Stimulated activated CD8-positive, alpha-beta memory T cell treated with anti-CD3 and anti-CD28 coated beads, Interleukin-15, amount 100 ng/mL, for 1 hour (primary cell): ENCODE measurements at places on chromosomes 11 and 22.

DNA sequence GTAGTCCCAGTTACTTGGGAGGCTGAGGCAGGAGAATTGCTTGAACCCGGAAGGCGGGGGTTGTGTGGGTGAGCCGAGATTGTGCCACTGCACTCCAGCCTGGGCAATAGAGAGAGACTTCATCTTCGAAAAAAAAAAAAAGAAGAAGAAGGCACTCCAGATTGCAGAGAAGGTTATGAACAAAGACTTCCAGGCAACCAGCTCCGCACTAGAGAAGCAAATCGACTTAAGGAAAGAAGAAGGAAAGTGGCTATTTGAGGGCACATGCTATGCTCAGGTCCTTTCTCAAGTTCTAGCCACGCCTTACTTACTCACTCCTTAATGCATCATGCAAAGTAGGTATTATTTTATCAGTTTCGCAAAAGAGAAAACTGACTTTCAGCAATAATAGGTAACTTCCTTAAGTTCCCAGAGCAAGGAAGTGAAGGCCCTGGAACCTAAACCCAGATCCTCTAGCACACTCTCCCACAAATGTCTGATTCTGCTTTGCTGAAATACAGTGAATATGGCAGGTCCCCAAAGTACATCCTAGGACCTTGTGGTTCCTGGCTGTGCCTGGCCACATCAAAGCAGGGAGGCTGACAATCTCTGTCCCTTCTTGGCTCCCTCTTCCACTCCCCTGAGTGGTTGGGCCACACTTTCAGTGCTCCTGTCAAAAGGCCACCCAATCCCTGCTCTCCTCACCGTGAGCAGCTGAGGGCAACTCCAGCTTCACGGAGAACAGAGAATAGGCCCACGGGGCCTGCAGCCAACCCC lies 14.2 kb downstream of the CD3E start:
- DNase-seq, result no peak

- no peak for DNase-seq
Observed at GRCh38 chr22:37298748-37299495, 16.6 kb downstream of the CYTH4 start.

DNA sequence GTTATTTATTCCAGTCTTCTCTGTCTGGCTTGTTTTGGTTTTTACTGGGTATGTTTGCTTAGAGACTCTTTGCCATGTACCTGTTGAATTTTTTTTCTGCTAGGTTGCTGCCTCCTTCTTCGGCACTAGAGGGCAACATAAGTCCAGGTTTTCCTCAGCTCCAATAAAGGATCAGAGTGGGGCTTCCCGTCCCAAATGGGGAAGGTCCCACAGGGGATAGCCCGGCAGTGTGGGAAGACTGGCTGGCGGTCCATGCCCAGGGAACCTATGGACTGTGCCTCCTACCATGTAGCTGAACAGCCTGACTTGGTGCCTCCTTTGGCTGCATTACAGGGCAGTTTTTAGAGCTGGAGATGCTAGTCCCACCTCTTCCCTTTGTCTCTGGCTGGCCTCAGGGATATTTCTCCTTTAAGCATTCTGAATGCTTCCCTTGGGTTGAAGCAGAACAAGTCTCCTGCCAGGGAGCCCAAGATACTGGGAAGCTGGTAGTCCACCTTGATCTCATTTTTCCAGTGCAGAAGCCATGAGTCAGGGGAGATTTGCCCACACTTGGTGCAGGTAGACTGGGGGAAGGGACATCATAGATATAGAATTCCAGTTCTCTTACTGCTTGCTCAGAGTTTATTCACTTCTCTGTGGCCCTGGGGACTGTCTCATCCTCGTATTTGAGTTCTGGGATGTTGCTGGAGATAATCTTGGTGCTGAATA lies 60.2 kb downstream of the BRD1 start:
- DNase-seq, result no peak

GRCh38 chr22:20439928-20440575 lies 2.4 kb upstream of the SCARF2 start:
- no peak for DNase-seq

- DNase-seq, result no peak
Observed at GRCh38 chr11:127790592-127790991, 790.0 kb upstream of the KIRREL3 start.

DNA sequence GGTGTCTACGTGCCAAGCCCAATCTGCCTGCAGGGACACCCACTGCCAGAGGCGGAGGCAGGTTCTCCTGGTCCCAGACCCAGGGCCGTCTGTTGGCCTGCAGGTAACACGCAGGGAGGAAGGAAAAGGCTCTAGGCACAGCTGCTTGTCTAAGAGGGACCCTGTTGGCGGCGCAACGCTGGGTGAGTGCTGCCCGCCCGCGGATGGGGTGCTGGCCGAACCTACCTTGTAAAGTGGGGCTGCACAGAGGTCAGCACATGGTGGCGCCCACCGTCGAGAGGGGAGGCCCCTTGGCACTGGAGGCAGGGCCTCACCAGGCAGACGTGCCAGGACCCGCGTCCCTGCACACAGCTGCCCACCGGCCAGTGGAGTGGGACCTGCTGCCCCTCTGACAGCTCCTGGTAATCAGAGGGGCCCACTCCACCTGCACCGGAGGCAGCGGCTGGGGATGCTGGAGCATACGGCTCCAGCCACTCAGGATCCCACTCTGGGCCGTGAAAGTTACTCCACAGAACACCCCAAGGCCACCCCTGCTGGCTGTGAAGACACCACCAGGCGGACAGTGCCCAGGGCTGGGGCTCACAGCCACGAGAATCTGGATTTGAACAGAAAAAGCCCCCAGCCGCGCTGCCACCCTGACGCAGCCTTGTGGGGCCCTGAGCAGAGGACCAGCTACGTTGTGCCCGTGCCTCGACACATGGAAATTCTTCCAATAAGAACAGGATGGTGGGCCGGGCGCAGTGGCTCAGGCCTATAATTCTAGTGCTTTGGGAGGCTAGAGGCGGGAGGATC lies 24.0 kb downstream of the TBX1 start:
- no peak for DNase-seq

DNA sequence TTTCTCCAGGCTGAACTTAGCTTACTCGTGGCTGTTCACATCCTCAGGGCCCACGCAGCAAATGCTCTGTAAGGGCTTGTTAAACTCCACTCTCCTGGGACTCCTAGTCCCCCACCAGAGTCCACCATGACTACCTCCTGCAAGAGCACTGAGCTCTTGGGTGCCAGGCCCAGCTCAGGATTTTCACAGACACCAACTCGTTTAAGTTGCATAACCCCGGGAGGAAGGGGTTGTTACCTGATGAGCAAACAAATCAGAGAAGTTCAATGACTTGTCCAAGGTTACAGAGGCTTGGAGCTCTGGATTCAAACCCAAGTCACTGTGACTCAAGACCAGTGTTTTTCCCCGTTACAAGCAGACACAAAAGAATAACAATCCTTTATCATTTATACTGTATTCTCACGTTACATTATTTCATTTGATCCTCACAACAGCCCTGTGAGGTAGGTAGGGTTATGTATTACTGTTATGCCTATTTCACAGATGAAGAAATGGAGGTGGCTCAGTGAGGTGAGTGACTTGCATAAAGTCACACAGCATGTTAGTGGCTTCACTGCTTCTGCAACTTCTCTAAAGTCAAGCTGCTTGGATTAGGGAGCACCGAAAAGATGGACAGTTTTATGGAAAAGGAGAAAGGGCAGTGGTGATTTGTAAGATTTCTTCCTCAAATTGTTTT lies 17.4 kb downstream of the KCTD21 start:
- DNase-seq, result no peak

- DNase-seq, result no peak
Observed at GRCh38 chr22:20092477-20092854, 12.4 kb downstream of the DGCR8 start.

DNA sequence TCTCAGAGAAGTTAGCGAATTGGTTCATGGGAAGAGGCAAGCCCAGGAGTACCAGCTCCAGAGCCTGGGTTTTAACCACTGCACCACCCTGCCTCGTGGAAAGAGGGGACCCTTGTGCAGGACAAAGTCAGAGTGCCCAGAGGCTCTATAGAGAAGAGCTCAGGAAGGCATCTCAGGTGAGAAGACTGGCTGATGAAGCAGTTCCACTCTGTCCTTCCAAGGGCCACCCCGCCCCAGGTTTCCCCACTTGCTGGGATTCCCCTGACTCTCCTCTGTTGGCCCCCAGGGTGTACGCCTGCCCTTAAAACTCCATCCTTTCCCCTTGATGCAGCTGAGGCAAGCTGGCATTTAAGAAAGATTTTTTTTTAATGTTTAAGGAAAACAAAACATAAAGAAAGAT lies 265.8 kb downstream of the BUD13 start:
- DNase-seq, result no peak

DNA sequence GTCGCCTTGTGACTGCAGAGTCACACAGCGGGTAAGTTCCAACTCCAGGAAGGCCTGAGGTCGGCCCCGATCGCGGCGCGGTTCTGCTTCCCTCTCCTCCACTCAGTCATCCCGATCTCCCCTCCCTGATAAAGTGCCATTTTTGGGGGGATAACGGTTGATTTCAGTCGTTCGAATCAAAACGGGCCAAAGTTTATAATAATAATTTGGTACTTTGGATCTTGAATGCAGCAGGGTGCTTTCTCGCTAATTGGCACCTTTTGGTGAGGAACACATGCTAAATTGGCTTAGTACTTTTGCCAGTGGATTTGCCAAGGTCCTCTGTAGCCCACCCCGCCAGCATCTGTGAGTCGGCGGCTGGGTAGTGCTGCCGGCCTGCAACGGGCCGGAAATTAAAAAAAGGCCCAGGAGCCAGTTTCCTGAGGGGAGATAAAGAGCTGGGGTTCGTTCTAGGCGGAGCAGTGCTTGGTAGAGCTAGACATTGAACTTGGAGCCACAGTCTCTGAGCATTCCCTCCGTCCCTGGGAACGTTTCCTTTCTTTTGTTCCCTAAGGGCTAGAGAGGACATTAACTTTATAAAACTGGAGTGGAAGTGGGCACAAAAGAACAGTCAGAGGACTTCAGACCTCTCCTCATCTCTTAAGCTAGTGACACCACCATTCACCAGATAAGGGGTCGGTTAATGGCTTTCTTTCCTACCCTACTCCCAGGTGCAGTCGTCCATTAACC lies 997 bp downstream of the UBE2L3 start:
- no peak for DNase-seq

DNA sequence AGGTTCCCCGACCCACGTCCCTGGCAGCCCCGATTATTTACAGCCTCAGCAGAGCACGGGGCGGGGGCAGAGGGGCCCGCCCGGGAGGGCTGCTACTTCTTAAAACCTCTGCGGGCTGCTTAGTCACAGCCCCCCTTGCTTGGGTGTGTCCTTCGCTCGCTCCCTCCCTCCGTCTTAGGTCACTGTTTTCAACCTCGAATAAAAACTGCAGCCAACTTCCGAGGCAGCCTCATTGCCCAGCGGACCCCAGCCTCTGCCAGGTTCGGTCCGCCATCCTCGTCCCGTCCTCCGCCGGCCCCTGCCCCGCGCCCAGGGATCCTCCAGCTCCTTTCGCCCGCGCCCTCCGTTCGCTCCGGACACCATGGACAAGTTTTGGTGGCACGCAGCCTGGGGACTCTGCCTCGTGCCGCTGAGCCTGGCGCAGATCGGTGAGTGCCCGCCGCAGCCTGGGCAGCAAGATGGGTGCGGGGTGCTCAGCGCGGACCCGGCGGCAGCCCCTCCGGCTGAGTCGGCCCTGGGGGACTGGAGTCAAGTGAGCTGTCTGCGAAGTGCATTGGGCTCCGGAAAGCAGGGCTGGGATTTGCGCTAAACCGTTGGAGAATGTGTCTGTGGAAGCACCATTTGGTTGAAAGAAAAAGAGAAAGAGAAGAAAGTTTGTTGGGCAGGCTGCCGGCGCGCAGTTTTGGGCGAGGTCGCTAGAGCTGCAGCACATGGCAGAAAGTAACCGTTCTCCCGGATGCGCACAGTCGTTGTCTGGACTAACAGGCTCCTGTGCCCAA lies at the start of gene CD44:
CD44 (plus strand) TSS at position 229 of the 779 bp plus-strand sequence; CDS start at position 362, 133 bp downstream.
- peak; percentile 57 for DNase-seq

DNA sequence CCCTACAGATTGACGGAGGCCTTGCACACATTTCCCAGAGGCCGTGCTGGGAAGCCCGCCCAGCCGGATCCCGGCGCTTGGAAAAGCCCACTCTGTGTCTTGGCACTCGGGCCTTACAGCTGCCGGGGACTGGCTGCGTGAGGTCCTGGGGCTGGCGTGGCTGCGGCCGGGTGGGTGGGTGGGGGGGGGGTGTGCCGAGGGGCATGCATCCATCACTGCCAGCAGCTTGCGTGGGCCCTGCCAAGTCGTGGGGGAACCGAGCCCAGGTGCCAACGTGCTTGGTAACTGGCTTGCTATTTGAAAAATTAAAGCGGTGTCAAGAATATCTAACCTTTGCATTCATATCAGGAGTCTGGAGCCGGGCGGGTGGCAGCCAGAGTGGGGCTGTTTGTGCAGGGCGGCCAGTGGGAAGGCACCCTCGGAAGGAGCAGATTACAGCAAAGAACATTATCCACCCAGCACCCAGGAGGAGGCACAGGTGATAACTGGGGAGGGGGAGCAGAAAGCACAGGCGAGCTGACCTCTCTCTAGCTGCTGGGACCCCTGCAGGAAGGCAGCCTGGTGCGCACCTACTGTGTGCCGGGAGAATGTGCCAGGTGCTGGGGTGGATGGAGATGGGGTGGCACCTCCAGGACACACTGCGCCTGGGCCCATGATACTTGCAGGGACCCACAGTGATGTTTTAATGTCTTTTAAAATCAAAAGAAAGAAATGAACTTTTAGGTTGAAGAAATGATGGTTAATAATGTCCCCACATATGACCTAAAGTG lies 28.5 kb upstream of the SMIM38 start:
- DNase-seq, result no peak

- no peak for DNase-seq
Observed at GRCh38 chr11:35842958-35843357, 100.9 kb upstream of the LDLRAD3 start.

DNA sequence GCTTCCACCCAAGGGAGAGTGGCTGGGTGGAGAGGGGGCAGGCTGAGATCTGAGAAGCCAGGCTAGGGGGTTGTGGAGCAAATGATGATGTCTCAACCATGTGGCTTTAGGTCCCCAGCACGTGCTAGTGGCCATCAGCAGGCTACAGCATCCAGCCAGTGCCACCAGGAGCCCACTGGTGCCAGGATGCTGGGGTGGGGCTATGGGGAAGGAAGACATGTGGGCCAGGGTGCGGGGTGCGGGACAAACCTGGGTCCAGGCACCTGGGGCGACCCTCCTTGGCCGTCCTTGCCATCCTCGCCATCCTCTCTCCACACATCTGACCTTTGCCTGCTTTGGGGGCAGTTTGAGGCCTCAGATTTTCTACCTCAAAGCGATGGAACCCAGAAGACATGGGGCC lies 104.3 kb downstream of the KCNQ1 start:
- DNase-seq, result no peak

DNA sequence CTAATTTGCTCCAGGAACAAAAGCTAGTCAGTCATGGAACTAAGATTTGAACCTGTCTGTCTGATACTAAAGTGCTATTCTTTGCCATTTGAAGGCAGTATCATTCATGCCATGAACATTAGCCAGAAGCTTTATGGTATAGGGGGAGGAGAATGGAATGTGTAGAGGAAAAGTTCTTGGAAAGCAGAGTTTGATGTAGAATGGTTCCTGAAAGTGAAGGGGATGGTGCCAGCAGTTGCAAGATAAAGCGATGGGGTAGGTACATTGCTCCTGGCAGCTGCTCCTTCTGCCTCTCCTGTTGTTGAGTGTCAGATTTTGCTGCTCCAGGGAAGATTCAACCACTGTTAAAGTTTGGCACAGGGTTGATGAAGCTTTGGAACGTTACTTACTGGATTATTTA lies 53.4 kb downstream of the ARHGAP42 start:
- no peak for DNase-seq
